ENCODE measurements at places on chromosomes 5 and 9.

GRCh38 chr9:88737876-88738275 is 202.9 kb downstream of the NXNL2 start:
- no peak for DNase-seq

- no peak for DNase-seq
Measured at GRCh38 chr9:93041108-93041802, 17.2 kb upstream of the SUSD3 start.

DNA sequence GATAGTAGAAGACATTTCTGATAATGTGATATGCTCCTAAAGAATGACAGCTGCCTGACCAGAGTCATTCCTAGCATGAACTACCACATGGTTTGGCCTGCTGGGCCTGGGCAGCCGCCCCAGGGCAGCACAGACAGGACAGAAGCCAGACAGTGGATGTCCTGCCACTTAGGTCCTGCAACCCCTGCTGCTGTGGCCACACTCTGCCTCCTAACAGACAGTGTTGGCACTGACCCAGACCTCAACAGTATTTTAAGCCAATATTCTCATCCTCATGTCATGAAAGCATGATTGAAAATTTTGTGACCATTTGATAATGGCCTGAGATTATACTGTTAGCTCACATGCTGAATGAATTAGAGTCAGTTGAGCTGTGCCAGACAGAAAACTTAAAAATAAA is 15.8 kb downstream of the CENPP start:
- no peak for DNase-seq

DNA sequence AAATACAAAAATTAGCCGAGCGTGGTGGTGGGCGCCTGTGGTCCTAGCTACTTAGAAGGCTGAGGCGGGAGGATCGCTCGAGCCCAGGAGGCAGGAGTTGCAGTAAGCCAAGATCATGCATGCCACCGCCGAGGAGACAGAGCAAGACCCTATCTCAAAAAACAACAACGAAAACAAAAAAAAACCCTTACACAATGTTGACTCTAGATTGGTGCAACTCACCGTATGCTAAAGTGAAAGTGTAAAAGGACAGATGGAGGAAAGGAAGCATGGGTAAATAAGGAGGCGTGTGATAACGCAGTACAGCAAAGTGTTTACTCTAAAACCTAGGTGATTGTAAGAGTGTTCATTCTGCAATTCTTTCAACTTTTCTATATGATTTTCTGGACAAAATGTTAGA is 15.9 kb upstream of the RUFY1 start:
- no peak for DNase-seq

DNA sequence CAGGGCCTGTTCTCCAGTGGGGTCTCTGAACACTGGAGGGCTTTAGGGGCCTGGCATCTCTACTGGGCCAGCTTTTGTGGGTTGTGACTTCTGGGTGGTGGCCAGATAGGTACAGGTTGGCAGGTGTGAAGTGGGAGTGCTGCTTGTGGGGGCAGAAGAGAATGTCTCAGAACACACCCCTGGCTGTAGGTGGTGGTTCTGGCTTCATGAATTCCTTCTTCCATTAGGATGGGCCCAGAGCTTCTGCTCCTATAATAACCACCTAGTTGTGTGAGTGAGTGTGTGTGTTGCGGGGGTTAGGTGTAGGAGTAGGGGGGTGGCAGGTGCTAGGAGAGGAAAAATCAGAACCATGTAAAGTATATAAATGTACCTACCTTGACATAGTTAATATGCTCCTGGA is 1.6 kb downstream of the PDZD2 start:
- DNase-seq: no peak

- DNase-seq: no peak
Measured at GRCh38 chr9:90141723-90142122, 500.9 kb downstream of the DIRAS2 start.

DNA sequence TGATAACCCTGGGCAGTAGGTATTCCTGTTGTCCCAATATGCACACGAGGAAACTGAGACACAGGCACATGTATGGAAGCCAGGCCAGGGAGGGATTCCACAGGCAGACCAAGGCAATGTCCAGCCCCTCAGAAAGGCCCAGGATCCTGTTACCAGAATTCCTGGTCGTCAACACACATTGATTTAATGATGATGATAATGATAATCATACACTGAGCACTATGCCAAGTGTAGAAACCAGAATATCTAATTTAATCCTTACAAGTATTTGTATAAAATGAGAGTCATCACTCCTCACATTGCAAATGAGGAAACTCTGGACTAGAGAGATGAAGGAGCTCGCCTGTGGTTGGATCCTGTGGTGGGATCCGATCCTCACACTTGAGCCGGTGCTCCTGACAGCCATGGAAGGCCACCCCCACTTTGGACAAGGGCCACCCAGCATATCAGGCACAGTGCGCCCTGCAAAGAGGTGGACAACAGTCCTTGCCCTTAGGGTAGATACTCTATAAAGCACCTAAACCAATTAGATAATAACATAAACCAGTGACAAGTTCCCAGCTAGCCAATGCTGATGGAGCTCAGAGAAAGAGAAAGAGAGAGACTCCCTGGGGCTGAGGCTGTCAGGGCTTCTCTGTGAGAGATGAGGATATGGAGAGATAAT is 185.3 kb downstream of the SLIT3 start:
- DNase-seq: no peak

GRCh38 chr9:94031946-94032345 is 52.3 kb upstream of the PTPDC1 start:
- DNase-seq: no peak

GRCh38 chr5:39543335-39543734 is 118.6 kb upstream of the DAB2 start:
- no peak for DNase-seq

- no peak for DNase-seq
Measured at GRCh38 chr9:127778280-127779135, at the start of gene SH2D3C. Gene SH2D3C, minus strand, starts transcription at chr9:127778666. Its CDS starts 39 bp downstream, at chr9:127778627.

- no peak for DNase-seq
Measured at GRCh38 chr9:7209990-7210389, 452.2 kb downstream of the KDM4C start.

GRCh38 chr5:39191216-39191615 is 28.1 kb downstream of the FYB1 start:
- DNase-seq: no peak

DNA sequence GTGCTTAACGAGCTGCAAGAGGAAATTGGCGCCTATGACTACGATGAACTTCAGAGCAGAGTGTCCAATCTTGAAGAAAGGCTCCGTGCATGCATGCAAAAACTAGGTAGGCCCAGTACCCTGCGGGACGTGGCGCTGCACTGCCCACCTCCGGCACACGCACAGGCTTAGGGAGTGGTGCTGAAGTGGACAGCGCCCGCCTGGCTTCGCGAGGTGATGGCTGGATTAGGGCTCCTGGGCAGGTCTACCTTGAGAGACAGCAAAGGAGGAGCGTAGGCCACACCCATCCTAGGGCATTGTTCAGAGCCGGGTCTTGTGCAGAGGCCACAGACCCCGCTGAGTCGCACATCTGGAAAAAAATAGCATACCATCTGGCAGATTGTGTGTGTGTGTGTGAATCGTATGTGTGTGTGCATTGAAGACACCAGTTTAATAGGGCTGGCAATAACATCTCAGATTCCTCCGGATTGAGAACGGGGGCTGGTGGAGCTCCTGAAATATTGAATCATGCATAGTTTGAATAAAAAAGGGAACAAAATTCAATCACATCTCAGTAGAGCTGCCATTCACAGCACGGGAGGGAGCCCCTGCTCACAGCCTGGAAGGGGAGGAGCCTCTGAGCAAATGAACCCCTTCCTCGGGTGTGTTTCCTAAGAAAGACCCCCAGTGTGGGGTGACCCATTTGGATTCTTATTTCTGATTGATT is 11.1 kb downstream of the OLFM1 start:
- no peak for DNase-seq

DNA sequence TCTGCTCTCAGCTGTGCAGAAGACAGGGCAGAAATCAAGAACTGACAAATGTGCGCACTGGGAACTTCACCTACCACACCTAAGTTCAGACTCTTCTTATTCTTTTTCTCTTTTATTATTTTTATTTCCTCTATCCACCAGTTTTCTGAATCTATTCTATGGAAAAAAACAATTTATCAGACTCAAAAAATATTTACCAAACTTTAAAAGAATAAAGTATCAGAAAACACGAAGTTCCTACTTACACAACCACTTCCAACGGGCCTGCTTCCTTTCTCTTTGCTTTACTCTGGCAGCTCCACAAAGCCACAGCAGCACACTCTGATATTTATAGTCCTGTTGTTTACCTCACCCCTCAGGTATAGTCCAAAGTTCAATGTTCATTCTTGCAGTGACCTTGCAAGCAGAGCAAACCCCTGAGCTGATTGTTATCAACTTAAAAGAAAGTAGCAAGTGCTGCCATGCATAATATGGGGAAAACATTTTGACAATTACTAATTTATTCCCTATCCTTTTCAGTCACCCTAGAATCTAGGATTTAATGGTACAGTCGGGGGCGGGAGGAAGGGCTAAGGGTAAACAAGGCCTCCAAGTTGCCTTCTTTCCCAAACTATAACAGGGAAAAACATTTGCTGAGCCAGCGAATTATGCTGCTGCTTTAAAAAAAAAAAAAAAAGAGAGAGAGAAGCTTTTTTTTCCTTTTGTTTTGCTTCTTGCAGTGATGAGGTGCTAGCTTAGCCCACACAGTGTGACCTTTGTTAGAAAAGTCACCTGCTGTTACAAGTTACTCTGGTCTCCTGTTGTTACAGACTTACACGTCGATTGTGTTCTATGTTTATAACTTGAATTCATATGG is at the start of gene SELENOP:
Gene SELENOP, minus strand, starts transcription at position 302 of the 856 bp plus-strand sequence. CDS start 3,539 bp downstream, outside the sequence.
- peak; percentile 72 for DNase-seq

- no peak for DNase-seq
Measured at GRCh38 chr9:93207860-93208734, 24.2 kb downstream of the WNK2 start.

DNA sequence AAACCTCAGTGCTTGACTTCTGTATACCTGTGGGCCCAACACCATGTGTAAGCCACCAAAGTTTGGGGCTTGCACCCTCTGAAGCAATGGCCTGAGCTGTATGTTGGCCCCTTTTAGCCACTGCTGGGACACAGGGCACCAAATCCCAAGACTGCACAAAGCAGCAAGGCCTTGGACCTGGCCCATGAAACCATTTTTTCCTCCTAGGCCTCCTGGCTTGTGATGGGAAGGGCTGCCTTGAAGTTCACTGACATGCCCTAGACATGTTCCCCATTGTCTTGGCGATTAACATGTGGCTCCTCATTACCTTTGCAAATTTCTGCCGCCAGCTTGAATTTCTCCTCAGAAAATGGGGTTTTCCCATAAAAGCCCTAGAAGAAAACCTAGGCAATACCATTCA is 345.5 kb downstream of the MLLT3 start:
- no peak for DNase-seq

DNA sequence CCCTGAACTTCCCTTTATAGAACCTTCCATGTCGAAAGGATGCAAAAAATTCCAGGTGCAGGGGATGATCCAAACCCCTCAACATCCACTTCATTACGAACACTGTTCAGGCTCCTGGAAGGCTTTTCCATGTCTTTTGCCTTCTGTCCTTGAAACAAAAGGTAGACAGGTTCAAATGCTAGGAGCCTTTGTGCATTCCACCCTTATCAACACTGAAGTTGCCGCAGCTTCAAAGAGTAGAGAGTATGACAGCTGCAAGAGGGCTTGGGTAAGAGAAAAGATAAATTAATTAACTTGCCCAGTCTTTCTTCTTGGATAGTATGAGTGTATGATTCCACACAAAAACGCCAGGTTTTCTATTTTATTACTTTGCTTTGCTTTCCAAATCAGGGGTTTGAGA is 269.1 kb upstream of the MSX2 start:
- no peak for DNase-seq

GRCh38 chr9:3962496-3962895 is 337.4 kb downstream of the GLIS3 start:
- no peak for DNase-seq

DNA sequence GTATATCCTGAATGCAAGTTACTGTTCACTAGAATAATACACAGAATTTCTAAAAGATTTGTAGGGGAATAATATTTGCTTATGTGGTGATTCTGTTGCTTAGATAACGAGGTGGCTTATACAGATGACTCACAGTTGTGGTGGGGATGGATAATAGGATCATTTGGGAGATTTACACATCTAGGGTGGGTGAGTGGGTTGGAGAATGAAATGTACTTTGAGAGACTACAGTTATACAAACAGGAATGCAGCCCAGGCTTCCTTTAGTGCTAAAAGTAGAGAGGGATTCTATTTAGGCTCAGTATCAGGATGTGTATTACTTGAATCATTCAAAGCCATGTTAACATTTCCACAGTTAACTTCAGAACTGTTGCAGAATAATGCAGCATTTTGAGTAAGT is 1.8 kb downstream of the CTXN3 start:
- no peak for DNase-seq

GRCh38 chr9:109168170-109168569 is 1.1 kb upstream of the FRRS1L start:
- DNase-seq: no peak

DNA sequence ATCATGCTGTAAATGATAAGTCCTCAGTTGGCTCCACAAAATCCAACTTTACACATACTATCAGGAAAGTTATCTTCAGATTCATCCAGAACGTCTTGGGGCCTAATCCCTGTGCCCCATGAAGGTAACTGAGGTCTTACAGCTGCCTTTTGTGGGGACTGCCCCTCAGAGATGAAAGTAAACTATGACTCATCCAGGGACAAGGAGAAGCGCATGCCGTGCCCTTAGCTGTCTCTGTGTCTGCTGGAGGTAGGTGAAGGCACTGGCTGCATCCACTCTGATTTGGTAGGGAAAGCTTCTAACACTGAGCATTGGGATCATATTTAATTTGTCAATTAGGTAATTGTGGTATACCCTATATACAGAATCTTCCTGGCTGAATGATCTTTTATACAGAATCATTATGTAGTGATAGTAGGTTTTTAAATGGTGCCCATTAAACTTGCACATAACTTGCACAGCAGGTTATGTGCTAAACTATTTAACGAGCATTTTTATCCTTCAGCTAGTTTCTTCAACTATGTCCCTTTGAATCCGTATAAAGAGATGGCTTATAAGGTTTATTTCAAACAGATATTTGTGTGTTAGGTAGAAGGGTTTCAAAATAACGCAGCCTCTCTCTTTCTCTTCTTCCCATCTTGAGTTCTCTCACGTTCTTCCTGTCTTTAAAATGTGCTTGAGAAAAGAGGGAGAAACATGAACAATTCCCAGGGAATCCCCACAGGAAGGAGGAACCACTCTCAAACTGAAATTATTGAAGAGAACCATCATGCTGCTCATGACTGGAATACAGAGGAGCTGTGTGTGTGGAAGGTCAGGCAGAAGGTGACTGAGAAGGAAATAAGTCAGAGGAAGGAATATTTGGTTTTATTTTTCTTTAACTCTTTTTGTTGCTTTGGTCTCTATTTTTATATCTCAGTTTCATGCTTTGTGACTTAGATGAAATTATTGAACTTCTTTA is 250.9 kb downstream of the CD180 start:
- no peak for DNase-seq

GRCh38 chr9:130106860-130107233 is 53.1 kb downstream of the GPR107 start:
- no peak for DNase-seq

GRCh38 chr9:68844631-68845612 is 139.9 kb downstream of the PIP5K1B start:
- peak; percentile 73 for DNase-seq

DNA sequence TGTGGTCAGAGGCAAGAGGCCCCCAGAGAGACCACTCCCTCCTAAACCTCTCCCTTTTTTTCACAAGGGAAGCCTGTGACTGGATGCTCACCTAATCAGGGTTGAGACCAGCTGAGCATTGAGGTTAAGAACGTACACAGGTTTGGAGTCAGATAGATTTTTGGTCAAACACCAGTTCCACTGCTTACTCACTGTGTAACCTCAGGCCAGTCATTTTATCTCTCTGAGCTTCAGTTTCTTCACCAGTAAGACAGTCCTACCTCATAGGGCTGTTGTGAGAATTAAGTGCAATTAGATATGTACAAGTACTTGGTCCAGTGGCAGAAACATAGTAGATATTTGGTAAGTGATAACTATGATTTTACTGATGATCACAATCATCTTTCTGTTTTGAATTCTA is 256.8 kb downstream of the CDK5RAP2 start:
- DNase-seq: no peak

Data from right atrium auricular region (tissue), 2 donors.